ELR (cell line): ENCODE measurements at places on chromosomes 11 and 22.

DNA sequence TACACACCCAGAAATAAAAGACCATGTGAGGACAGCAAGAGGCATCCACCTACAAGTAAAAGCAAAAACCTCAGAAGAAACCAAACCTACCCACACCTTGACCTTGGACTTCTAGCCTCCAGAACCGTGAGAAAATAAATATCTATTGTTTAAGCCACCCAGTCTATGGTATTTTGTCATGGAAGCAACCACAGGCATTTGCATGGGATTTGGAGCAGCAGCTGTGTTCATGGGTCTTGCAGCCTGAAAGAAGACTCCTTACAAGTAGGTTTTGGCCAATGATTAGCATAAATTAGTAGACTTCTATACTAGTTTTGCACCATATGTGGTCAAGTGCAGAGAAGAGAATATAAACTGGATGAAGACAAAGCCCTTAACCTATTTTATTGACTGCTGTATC is 27.9 kb downstream of the FSHB start:
- no peak for DNase-seq

DNA sequence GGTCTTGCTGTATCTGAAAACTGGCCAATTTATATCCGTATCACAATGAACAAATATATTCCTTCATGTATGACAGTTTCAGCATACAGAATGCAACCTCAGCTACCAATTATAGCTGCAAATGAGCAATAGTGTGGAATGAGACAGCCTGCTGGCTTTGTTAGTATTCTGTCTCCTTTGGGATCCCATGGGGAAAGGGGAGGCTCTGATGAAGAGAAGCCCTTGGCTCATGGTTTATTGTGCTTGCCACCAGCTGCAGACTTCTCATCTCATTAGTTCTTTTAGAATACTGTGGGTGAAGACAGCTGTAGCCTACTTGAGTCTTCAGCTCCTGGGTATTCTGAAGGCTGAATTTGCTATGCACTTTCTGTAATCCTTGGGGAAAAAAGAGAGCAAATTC is 42.4 kb downstream of the PITPNB start:
- no peak for DNase-seq

DNA sequence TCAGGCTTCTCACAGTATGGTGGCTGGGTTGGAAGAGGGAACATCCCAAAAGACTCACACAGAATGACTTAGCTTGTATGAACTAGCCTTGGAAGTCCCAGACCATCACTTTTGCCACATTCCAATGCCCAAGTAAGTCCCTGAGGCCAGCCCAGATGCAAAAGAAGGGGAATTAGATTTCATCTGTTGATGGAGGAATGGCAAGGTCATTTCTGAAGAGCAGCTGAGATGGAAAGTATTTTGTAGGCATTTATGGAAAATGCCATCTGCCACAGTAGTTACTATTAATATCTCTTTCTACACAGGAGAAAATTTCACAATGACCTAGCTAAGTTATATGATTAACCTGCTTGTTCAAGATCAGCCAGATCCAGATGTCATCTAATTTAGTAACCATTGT is 58.8 kb downstream of the ENDOD1 start:
- DNase-seq: no peak

DNA sequence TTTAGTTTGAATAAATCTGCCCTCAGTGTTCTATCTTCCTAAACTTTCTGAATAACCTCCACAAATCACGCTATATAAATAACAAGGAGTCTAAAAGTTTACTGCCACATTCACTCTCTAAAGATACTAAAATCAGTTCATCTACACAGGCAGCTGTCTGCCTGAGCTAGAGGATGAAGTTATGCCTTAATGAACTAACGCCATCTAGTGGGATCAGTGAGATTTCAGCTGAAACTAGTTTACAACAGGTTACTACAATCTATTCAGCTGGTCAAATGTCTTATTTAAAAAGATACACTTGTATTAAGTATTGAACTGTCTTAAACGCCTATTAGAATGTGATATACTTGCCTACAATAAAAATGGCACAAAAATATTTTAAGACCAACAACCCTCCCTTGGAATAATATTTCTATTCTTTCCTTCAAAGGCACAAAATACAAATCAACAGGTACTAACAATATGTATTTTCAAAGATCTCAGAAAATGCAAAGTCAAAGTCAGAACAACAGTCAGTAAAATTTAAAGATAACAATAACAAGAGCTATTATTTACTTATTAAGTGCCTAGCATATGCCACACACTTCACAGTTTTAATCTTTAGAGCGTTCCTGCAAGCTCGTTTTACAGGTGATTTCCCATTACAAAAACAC is 84.1 kb downstream of the LARGE2 start:
- DNase-seq: peak; percentile 79

- DNase-seq: no peak
Measured at GRCh38 chr11:65743681-65744025, 23.1 kb upstream of the RNASEH2C start.
